Peyer's patch (tissue), 4 donors: ENCODE measurements at places on chromosomes 2 and 18.

DNA sequence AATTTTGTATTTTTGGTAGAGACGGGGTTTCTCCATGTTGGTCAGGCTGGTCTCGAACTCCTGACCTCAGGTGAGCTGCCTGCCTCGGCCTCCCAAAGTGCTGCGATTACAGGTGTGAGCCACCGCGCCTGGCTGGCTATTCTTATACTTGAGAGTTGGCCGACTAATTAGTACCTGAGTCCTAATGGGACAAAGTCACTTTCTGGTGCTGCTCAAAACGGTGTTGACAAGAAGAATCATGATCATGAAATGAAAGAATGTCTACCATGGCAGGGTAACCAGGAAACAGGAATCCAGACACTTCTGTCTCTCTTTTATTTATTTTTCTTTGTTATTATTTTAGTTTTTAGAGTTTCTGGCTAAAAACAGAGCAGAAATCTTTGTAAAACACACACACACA, 54.7 kb upstream of the RAB6D start:
- DNase-seq = no peak

DNA sequence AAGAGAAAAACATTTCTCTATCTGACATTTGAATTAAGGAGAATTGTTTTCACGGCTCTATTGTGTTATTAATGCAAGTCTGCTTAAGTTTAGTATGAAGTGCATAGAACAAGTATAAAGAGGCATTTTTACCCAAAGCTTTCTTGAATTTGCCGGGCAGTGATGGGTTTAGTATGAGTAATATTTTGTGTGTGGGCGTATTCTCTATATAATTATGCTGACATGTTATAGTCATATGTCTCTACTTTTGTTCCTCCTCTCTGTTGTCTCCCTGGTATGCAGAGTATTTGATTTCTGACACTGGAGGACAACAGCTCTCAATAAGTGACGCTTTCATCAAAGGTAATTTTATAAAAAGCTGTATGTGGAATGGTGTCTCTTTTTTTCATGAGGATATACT, 45.9 kb downstream of the PIKFYVE start:
- DNase-seq = no peak

- no peak for DNase-seq
Observed at GRCh38 chr2:77387324-77387723, 134.9 kb downstream of the LRRTM4 start.

- no peak for DNase-seq
Observed at GRCh38 chr2:187877391-187877790, 323.2 kb upstream of the TFPI start.

- no peak for DNase-seq
Observed at GRCh38 chr2:132267105-132267497, 105.3 kb upstream of the ANKRD30BL start.

- no peak for DNase-seq
Observed at GRCh38 chr18:76823587-76824011, 1.2 kb downstream of the ZNF236 start.

DNA sequence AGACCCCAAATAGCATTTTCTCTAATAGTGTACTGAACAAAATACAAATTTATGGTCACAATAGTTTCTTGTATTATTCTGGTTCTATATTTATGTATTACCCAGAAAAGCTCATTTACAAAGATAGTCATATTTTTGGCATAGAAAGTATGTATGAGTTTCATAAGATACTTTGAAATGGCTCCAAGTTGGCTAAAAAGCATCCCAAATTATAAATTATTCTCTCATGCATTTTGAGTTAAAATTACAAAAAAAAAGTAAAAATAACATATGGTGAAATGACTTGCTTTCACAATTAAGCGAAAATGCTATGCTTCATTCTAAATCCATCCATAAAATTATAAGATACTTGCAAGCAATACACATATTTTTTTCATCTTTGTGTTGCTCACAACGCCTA, 530.7 kb downstream of the ZNF804A start:
- no peak for DNase-seq

DNA sequence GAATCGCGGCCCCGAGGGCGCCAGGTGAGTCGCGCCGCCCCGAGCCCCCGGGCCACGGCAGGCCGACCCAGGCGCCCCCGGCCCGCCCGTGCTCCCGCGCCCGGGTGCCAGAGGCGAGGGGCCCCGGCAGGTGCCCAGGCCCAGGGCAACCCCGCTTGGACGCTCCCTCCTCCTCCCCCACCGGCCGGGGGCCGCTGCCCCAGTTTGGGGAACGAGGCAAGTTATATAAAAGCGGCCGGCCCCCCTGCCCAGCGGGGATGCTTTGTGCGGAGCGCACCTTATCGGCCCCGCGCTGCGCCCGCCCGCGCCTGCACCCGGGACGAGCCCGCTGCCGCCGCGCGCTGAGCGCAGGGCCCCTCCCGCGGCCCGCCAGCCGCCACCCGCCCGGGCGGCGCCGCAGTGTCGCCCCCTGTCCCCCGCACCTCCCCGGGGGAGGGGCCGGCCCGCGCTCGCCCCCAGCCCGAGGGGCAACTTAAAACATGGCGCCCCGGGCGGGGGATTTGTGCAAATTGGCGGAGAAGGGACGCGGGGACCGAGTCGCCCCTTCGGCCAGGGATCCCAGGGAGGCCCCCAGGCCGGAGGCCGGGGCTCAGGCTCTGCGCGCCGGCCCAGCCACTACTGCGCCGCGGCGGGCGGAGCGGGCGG, 639 bp downstream of the EPB41L3 start:
- DNase-seq = no peak

GRCh38 chr2:232647261-232647660, 13.9 kb downstream of the EFHD1 start:
- DNase-seq = no peak

DNA sequence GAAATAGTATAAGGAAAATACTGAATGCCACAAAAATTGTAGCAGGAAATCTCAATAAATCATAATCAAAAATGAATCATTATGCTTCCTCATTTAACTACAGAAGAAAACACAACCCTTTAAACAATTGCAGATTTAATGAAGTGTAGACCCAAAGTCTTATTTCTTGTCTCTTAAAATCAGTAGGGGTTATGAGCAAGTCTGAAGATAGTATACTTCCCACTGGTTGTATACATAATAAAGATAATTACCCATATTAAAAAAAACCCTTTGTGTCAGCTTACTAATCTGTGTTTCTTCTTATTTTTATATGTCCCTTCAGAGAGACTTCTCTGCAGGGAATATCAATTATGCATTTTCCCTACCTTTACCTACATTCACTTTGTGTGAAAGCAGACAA, 504.7 kb downstream of the ERBB4 start:
- no peak for DNase-seq

DNA sequence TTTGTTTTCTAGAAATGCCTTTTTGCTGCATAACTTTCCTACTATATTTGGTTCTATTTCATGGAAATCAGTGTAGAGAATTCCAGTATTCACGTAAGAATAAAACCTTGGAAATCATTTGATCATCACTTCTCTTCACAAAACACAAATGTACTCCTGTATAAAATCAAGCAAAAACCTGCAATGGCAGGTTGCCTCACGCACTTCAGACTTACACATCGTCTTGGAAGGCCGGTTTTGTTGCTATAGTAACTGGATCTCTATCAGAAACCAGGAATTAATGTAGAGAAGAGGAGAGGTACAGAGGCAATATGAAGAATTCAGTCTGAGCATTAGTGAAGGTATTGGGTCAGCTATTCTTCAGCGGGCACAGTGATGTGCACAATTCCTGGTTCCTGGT, 370.7 kb upstream of the CYRIA start:
- no peak for DNase-seq

GRCh38 chr2:161063946-161064306, 96.3 kb upstream of the TANK start:
- no peak for DNase-seq

DNA sequence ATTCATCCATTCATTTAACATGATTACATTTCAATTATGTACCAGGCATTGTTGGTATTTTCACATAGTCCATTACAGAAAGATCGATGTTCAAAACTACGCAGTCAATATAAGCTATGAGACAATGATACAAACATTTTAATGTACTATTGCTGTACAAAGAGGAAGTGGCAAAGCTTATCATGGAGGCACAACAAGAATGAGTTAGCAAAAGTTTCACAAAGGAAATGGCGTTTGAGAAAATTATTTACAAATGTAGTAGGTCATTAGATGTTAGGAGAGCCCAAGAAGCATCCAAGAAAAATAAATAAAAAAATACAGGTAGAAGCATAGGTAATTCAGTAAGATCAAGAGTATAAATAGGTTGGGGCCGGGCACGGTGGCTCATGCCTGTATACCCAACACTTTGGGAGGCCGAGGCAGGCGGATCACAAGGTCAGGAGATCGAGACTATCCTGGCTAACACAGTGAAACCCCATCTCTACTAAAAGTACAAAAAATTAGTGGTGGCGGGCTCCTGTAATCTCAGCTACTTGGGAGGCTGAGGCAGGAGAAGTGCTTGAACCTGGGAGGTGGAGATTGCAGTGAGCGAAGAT, 1730.8 kb upstream of the CELF4 start:
- DNase-seq = no peak

DNA sequence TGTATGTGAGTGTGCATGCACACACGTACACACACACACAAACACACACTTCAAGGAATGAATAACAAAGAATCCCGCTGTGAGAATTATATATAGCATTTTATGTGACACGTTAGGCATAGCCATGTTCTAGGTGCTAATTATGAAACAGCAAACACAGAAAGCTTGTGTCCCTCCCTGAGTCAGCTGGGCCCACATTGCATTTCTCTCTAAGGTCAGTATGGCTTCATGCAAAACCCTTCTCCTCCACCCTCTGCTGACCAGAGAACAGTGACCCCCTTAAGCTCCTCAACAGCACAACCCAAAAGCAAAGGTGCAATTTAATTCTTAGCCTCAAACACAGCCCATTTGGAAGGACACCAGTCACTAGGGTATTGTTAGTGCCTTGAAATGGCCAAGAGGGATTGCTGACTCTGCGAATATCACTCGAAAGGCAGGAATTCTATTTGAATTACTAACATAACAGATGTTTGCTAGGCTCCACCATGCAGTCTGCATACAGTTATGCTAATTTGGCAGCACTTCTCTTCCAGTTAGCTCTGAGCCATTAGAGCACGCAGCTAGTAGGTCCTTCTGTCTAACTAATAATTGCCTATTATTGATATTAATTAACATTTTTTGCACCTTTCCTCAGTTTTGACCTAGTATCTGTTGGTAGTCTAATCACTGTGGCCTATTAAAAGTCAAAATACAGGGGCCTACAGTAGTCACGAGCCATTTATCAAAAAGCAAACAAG, 149.0 kb downstream of the LNPK start:
- no peak for DNase-seq

DNA sequence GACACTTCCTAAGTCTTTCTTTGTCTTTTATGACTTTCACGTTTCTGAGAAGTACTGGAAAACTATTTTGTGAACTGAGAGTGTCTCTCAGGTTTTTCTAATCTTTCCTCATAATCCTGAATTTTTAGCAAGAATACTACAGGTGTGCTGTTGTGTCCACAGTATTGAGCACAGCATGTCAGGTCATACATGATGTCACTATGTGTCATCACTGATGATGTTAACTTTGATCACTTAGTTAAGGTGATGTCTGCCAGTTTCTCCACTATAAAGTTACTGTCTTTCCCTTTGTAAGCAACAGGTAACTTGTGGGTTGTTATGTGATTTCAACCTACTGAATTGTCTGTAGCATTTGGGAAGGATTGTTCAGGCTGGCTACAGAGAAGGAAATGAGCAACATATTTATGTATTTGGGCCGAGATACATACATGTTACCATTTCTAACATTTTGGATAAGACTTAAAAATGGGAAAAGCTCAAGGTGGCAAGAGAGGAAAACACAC, 11.1 kb downstream of the MATN3 start:
- no peak for DNase-seq

- no peak for DNase-seq
Observed at GRCh38 chr2:43538034-43538670, 57.7 kb downstream of the THADA start.

GRCh38 chr2:52934323-52934898, 833.2 kb upstream of the CHAC2 start:
- DNase-seq = no peak

DNA sequence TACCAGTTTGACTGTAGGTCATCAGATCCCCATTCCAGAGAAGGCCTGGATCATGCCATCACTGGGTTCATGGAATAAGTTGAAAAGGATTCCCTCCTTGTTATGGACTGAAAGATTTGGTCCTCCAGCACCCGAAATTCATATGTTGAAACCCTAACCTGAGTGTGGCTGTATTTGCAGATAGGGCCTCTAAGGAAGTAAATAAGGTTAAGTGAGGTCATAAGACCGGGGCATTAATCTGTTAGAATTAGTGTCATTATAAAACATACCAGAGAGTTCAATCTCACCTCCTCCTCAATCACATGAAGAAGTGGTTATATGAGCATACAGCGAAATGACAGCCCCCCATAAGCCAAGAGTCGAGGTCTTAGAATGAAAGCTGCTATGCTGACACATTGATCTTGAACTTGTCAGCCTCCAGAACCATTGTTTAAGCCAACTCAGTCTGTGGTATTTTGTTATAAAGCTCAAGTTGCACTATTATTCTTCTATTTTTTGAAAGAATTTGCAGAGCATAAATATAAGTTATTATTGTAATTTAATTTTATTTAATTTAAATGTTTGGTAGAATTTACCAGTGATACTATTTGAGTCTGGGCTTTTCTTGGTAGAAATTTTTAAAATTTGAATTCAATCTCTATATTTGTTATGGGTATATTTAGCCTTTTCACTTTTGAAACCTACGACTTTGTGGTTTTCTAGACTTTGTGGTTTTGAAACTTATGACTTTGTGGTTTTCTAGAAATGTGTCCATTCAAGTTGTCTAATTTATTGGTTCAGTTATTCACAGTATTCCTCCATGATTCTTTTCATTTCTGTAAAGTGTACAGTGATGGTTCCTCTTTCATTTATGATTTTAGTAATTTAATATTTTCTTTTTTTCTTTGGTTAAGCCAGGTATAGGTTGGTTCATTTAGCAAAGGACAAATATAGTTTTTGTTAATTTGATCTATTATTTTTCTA, 1206.7 kb upstream of the CDH2 start:
- DNase-seq = no peak

DNA sequence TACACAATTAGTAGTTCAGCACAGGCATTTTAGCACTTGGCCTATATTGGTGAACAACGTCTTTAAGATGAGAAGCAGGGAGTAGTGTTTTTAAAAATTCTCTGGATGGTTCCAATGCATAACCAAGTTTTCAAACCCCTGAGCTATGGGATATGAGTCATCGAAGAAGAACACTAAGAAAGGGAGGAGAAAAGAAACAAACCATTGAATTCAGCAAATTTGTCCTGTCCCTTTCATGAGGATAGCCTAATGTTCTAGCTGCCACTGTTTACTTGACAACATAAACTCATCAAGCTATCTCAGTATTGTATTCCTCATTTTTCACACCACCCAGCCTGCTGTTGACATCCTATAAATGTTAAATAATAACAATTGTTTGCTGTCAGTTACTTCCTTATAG, 158.0 kb downstream of the BARD1 start:
- no peak for DNase-seq
